Transverse colon (tissue), 4 donors: ENCODE measurements at places on chromosomes 11 and 22.

DNA sequence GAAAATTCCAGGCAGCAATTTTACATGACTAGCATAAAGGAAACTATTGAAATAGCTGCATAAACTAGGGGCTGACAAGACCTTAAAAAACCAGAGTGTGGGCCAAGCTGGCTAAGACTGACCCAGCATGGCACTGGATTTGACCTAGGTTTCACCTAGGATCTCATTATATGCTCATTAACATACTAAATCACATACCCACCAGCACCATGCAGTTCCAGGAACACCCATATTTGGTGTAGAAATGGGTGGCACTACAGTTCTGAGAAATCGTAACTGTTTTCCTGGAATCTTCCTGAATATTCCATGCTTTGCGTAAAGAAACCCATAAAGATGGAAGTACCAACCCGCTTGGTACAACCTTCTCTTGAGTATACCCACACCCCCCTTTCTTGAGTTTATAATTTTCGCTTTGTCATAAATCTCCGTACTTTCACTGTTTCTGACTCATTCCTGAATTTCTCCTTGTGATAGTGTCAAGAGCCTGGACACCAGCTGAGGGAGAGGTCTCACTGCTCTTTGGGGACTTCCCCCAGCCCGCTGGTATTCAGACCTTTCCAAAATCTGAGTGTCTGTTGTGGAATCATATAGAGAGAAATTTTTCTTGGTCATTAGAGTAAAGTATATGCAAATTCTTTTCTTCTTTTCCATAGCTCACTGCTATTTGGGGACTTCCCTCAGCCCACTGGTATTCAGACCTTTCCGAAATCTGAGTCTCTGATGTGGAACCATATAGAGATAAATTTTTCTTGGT, 55.1 kb downstream of the MTMR3 start:
- DNase-seq = no peak

DNA sequence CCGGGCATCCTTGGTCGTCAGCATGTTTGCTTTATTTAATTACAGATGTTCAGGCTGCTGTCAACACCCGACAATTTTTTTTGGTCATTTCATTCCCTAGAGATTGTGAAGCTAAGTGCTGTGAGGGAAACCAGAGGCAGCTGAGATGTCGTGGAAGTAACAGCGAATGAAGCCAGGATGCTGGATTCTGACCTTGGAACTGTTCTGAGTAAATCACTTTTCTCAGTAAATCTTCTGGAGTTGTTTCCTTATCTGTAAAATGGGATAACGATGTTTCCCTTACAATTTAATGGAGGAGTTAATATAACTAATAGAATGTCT, 390 bp upstream of the CKAP5 start:
- DNase-seq = no peak

DNA sequence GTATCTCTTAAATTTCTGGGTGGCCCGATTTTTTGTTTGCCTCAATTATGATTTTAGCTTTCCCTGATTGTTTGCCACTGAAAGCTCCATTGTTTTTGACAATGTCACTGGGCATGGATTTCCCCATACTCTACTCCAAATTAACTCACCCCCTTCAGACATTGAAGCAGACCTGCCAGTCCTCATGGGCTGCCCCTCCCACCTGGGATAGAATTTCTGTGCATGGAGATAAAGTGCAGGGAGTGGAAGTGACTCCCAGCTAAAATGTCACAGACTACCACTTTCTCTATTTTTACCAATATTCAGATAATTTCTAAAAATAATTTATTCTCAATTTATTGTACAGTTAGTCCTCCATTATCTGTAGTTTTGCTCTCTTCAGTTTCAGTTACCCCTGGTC, 79.1 kb upstream of the CLPB start:
- no peak for DNase-seq

- no peak for DNase-seq
Measured at GRCh38 chr11:86745571-86745970, 54.8 kb upstream of the PRSS23 start.

- peak; percentile 67 for DNase-seq
Measured at GRCh38 chr11:77471558-77472193, 2.2 kb downstream of the PAK1 start.

GRCh38 chr11:17021511-17021910, 7.3 kb upstream of the PLEKHA7 start:
- DNase-seq = no peak

- peak; percentile 50 for DNase-seq
Measured at GRCh38 chr22:40345271-40345670, 1.0 kb upstream of the ADSL start.

DNA sequence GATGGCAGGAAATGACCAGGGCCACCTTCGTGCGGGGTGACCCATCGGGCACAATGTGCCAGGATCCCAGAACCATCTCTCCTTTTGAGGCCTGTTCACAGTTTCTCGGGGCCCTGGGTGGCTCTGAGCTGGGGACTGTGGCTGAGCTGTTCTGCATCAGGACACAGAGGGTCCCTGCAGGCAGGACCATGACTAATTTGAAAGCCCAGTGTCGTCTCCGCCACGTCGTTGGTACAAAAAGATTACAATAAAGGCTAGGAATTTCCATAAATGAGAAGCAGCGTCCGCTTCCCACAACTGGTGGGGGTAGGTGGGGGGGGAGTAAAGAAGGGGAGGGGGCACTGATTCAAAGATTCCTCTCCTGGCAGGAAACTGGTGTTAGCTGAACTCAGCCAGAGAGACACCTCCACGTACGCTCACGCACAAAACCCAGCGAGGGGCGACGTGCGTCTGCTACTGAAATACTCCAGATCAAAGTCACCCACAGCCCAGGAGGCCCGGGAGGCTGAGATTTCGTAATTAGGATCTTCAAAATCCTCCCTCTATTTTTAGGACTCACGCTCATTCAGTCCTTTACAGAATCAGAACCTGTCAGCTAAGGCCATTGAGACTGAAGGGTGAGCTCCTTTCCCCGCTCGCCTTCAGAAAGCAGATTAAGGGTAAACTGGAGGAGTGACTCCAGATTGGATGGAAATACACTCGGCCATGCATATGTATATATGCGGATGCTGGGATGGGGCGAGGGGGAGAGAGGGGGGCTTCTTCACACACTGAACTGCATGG, 11.0 kb downstream of the MN1 start:
- no peak for DNase-seq

DNA sequence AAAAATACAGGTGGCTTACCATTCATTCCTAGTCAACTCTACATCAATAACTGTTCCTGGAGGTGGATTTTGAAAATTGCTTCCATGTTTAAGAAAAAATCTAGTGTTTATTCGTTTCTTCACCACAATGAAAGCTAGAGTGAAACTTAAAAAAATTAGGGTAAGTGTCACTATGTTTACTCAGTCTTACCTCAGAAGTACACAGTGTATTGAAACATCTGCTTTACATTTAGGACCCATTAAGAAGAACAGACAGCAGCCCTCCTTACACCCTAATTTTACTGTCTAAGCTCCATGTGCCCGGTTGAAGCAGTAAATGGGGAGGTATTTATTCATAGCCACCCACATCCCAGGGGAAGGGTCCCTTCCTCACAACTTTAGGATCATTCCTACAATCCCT, 51.4 kb downstream of the PIWIL3 start:
- no peak for DNase-seq

GRCh38 chr11:27081056-27081455, 40.4 kb downstream of the BBOX1 start:
- DNase-seq = no peak

DNA sequence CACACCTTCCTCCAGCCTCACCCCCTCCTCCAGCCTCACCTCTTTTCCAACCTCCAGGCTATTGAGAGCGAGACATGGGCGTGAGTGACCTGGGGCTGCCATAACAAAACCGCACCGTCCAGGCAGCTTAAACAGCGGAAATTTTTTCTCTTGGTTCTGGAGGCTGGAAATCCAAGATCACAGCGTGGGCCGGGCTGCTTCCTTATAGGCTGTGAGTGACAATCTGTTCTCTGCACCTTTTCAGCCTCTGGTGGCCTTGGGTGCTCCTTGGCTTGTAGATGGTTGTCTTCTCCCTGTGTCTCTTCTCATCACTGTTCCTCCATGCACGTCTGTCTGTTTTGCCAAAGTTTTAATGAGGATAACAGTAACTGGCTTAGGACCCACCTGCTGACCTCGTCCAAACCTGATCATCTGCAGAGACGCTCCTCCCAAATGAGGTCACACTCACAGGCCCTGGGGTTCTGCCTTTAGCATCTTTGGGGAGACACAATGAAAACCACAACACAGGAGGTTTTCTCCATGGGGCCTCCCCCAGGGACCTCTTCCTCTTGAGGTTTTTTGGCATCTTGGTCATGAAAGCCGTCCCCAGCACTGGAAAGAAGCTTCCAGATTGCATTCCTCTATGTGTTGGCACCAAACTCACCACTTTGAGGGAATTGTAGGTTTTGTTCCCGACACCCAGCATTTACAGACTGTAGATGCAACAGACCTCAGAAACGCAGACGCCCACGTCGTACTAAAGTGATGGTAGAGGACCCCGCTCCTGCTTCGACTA, 878.1 kb downstream of the BRD1 start:
- DNase-seq = peak; percentile 1

DNA sequence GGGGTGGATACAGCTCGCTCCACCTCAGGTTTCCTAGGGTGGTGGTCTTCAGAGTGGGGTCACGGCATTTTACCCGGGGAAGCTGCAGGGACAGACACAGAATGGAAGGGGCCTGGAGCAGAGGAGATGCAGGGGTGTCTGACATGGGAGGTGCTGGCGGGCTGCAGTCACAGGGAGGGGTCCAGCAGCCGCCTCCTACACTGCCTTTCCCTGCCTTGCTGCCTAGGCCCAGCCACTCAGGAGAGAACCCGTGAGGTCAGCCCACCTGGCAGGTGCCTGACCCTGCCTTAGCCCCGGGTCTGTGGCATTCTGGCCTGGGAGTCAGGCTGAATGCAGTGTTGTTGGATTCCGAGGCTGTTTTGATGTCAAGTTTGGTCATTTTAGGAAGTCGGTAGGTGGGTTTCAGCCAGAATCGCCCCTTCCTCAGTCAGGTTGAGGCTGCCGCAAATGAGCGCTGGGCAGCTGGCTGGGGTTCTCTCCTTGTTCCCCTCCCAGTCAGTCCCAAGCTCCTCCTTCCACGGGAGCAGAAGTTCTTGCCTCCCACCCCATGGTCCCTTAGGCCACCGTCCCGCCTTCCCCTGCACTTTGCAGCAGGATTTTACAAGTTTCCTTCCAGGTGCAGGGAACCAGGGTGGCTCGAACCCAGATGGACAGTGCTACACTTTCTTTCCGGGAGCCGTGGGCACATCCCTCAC, 294.5 kb downstream of the TBC1D22A start:
- DNase-seq = no peak
